ENCODE measurements at places on chromosomes 3 and 15.
A peak's percentile ranks its signal among the peaks of the same experiment; 100 is the strongest.

DNA sequence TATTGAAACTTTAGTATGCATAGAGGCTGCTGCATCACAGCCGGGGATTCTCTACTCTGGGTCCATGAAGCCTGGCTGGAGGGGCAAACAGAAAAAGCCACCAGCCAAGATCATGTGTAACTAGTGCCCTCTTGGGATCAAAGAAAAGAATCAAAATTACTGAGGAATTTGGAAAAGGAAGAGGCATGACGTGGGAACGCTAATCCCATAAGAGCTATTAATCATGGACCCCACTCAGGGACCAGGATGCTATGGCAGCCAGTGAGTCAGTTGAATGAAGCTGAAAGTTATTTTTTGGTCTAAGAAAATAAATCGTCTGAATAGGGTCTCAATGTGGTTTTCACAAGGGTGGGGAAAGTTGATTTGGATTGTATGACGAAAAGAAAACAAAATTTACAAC lies 1165.1 kb downstream of the ROBO2 start:
- DNase-seq = peak; percentile 82

- DNase-seq = no peak
Measured at GRCh38 chr3:189212681-189213080, 40.9 kb downstream of the TPRG1 start.

- DNase-seq = no peak
Measured at GRCh38 chr3:111210866-111211564, 139.4 kb downstream of the NECTIN3 start.

DNA sequence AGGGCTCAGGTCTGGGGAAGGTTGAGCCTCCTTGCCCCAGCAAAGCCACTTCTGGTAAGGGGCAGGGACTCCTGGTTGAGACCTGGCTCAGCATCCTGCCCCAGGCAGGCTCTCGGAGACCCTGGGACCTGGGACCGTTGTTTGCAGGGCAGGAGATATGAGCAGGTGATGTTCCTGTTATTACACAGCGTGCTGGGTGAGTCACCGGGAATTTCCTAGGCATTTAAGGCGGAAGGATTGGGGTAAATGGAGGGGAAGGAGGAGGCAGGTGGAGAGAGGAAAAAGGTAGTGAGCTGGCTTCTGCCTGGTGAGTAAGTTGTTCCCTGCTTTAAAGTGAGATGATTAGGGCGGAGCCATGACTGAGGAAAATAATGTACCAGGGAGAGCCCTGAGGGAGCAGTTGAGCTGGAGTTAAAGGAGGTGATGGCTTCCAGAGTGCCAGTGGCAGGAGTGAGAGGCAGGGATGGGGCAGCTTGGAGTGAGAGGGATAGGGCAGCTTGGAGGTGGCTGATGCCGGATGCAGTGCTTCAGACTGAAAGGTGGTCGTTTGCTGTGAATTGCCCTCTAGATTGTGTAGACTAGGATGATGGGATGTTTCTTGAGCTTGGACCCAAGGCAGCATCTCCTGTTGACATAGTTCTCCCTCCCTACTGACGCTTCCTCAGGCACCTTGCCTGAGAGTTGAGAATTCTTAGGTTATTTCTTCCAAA lies 79.4 kb downstream of the AAGAB start:
- no peak for DNase-seq

DNA sequence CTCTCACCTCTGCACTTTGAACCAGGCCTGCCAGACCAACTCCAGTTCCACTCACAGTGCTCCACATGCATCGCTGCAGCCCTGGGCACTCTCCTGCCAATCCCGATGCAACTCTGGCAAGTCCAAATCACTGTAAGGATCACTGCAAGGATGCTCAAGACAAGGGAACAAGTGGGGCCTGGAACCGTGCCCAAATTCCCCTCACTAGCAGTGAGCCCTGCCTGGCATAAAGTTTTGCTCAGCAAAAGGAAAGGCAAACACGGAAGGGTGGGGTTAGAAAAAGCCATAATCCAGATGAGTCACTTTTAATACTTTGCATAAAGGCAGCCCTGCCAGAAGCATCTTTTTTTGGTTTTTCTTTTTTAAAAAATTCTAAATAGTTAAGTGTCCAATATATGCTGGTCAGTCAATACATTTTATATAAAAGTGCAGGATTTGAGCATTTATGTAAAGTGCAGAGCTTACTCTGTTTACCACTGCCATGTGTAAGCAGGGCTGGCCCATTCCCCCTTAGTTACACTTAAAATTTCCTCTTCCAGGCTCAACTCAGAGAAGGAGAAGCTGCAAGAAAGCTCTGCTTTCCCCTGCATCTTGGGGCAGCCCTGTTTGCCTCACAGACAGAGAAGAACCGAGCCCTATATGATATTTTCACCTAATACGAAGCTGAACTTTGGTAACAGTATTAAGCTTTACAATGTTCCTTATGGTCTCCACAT lies 102.2 kb downstream of the CD47 start:
- peak; percentile 44 for DNase-seq

GRCh38 chr3:9361691-9362388 lies 1.0 kb upstream of the THUMPD3 start:
- no peak for DNase-seq

DNA sequence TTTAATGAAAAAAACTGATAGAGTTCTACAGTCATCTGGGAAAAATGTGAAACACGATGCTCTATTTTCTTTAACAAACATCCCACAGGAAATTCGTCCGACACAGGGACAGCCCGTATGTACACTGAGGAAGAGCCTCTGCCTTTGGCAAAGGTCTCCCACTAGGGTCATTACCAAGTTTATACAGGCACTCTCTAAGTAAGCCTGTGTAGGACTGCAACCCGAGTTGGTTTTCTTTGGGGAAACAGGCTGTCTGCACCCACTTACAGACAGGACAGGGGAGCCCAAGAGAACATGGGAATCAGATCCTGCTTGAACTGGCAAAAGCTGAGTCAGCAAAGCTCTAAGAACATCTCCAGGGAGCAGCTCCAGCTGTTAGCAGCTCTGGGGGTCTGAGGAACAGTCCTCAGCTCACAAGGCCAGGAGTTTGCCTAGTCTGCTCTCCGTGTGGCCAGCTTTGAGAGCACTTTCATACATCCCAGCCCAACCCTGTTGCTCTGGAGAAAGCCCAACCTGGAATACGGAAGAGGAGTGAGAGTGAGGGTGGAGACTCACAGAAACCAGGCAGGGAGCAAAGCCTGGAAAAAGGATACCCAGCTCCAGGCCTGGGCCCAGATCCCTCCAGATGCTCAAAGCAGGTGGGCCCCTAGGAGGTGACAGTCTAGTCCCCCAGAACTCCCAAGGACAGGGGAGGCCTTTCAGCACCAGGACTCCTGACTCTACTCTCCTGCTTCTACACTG lies 1.9 kb downstream of the TBC1D2B start:
- peak; percentile 93 for DNase-seq

DNA sequence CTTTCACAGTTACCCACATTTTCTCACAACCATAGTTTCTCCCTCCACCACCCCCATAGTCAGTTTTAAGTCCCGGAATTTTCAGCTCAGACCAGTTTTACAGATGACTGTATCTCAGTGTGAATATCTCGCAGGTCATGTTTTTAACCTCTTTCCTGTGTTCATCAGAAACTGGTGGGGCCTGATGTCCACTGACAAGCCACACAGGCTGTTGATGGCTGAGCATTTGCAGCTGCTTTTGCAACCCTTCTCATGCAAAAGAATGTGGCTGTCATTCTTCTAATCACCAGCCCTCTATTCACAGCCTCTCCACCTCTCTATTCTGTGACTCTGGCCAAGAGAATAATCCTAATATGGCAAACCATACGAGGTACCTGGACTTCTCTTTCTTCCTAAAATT lies 8.5 kb downstream of the GYG1 start:
- no peak for DNase-seq

- no peak for DNase-seq
Measured at GRCh38 chr3:170162052-170162451, 19.5 kb downstream of the PHC3 start.

- DNase-seq = no peak
Measured at GRCh38 chr3:45909542-45909941, 23.2 kb downstream of the CCR9 start.

DNA sequence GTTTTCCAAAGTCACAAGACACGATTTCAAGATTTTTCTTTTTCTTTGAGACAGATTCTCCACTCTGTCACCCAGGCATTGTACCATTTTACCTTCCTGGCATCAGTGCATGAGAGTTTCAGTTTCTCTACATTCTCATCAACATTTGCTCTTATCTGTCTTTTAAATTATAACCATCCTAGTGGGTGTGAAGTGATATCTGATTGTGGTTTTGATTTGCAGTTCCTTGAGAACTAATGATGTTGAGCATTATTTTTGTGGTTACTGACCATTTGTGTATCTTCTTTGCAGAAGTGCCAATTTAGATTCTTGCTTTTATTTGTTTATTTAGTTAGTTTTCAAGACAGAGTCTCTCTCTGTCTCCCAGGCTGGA lies 41.2 kb downstream of the ADIPOQ start:
- no peak for DNase-seq

DNA sequence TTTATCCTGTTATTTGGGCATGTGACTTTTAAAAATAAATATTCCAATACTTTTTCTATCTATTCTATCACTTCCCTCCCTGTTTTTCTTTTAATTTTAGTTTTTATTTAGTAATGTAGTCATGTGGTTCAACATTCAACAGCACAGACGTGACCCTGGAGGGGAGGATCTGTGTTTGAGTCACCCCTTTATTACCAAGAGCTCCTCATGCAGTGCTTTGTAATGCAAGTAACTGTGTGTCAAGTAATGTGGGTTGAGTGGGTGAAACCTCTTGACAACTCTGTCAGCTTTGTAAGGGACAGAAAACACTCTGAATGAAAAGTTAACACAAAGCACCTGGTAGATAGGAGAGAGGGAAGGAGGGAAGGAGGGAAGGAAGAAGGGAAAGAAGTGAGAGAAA lies 89.7 kb upstream of the FGF12 start:
- peak; percentile 84 for DNase-seq

- DNase-seq = no peak
Measured at GRCh38 chr3:94146455-94146854, 83.6 kb downstream of the NSUN3 start.

DNA sequence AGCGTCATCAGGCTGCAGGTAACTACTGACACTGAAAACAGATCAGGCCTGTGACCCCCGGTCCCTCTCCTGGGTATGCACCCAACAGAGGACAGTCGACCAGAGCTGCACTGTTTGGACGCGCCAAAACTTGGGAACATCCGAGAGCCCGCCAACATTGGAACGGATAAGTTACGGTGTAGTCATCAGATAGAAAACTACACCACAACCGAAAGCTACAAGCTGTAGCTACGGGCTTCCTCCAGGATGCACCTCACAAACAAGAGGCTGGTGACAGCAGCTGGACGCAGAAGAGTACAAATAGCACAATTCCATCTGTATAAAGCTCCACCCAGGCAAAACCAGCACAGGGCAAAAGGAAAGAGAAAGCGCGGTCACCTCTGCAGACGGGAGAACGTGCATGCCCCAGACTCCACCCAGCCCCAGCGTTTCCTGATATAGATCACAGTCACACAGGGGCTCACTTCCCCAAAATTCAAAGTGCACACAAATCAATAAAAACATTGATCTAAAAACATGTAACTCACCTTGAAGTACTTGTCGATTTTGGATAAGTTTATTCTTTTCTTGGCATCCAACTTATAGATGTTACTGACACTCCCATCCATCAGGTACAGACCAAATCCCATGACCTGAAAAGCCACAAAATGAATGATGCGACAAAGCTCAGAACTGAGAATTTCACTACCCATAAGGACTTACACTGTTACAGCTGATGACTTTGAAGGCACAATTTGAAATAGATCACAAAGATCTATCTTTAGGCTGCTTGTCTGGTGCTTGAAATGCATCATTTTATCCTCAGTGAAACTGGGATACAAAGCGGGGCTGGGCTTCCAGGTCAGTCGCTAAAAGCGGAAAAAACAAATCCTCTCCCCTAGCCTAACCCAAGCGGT lies 43.3 kb downstream of the CYFIP1 start:
- DNase-seq = no peak

DNA sequence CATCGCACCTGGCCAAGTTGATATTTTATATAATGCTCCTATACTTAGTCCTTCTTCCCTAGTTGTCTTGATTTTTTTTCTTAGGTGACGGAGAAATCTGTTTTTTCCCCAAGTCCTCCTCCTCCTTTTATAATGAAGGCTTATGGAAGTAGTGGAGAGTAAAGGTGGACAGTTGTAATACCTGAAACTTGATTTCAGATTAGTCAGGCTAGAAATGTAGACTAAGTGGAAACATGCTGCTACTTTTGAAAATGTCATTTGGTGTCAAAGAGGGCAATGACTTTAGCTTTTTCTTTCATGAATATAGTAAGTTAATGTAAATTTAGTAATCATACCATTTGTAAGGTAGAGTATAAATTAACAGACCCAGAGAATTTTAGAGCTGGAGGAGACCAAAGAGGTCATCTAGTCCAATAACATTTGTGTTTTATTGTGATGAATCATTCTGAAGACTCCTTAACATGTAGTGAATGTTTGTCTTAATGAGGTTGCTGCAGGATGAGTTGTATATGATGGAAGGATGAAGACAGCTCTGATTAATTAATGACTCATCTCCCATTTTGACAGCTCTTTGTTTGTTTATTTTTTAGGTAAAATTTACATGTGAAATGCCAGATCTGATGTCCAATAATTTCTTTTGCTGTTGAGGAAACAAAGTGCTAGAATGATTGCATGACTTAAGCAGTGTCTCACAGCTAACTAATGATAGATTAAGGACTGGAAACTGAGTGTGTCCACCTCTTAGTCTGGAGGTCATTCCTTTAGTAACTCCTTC lies 8.7 kb downstream of the CTDSPL2 start:
- DNase-seq = no peak

DNA sequence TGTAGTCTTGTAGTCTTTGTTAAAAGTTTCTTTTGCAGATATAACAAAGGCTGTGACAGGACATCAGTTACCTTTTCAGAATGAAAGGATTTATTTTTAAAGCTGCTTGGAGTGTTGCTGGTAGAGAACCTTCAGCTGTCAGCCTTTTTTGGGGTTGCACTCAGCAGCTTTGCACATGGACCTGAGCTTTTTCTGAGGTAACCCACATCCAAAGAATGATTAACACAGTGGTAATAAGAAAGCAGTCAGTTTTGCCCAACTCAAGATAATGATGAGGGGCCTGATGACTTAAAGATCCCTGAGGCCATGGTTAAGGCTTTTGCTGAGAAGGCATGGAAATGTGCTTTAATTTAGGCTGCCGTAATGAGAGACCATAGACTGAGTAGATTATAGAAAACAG lies 1042.7 kb downstream of the PLOD2 start:
- no peak for DNase-seq

DNA sequence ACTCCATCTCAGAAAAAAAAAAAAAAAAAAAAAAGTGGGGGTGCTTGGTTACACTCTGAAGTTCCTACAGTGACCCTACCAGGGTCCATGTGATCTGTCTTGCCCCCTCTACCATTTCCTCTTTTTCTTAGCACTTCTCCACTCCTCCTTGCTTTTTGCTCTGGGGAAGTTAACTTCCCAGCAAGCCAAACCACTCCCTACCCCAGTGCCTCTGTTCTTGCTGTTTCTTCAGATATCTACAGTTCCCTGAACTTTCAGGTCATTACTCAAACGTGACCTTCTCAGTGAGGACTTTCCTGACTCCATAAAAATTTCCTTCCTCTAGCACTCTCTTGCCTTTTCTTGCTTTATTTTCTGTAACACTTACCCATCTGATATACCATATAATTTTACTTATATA lies 61.1 kb upstream of the GCNT3 start:
- no peak for DNase-seq

GRCh38 chr3:180704532-180704931 lies 25.2 kb upstream of the CCDC39 start:
- DNase-seq = no peak

All from brain microvascular endothelial cell (primary cell).